Tibial nerve (tissue), 4 donors: ENCODE measurements at places on chromosomes 6 and 20. TPM values are rescaled to one million over a fixed set of nuclear protein-coding genes. Genes with fewer than 3 reads are reported as not detected.

RFX6 gene
- 0.22 TPM for total RNA-seq

HLA-DRB5 gene
- not detected for total RNA-seq

RIPOR3 gene
- total RNA-seq: 24.5 TPM

TULP1 gene
- total RNA-seq: not detected

SIRPB2 gene
- 5.4 TPM for total RNA-seq

EEF1A2 gene
- not detected for total RNA-seq

ADGB gene
- total RNA-seq: not detected

PTPRK gene
- 23.4 TPM for total RNA-seq

RSPH4A gene
- 0.42 TPM for total RNA-seq

LY6G5C gene
- total RNA-seq: not detected

KCNB1 gene
- total RNA-seq: 11.7 TPM

FAM209B gene
- not detected for total RNA-seq

WFDC5 gene
- not detected for total RNA-seq

SLC22A3 gene
- total RNA-seq: 76.8 TPM

HSPA12B gene
- total RNA-seq: 14.0 TPM

SYNDIG1 gene
- total RNA-seq: 15.5 TPM

CEP43 gene
- total RNA-seq: 23.7 TPM

C6orf58 gene
- not detected for total RNA-seq

SMLR1 gene
- not detected for total RNA-seq

WFDC10B gene
- total RNA-seq: not detected

LKAAEAR1 gene
- 0.84 TPM for total RNA-seq

POLR3F gene
- total RNA-seq: 4.5 TPM

MATN4 gene
- total RNA-seq: not detected

PRSS16 gene
- not detected for total RNA-seq

XKR7 gene
- total RNA-seq: not detected

NOTCH4 gene
- total RNA-seq: 26.0 TPM

CDH4 gene
- 1.2 TPM for total RNA-seq

PDSS2 gene
- 8.7 TPM for total RNA-seq

CBLN4 gene
- total RNA-seq: 0.90 TPM

EYA4 gene
- 1.8 TPM for total RNA-seq

GSTA3 gene
- not detected for total RNA-seq
